SJCRH30 (cell line): ENCODE measurements at places on chromosomes 5 and 9.

DNA sequence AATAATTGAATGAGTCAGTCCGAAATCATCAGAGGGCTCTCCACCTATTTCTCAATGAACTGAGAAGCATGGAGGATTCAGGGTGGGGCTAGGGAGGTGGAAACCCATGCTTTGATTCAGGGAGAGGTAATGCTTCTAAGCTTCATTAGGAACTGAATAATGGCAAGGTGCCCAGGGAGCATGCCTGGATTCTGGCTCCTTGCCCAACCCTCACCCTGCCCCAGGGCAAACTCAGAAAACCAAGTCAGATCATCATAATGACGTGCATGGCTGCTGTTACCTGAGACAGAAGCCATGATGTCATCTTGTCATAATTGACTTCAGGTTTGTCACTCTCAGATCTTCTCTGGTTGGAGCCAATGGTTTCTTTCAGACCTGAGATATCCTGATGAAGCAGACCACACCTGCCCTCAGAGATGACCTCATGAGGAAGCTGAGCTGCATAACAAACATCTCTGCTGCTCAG, 199.6 kb downstream of the SYK start:
- DNase-seq: peak; percentile 24

DNA sequence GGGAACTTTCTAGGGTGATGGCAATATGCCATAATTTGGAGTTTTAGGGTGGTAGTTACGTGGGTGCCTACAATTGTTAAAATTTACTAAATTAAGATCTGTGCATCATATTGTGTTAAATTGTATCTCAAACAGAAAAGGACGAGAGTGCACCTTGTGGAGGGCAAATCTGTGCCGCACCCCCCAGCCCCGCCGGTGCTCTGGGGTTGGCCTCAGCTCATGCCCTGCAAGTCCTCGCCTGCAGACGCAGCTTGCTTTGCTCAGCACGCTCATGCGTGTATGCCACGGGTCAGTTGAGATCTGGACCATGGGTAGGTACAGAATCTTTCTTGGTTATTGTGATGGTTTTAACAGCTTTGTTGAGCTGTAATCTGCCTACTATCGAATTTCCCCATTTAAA, 33.7 kb upstream of the FCN1 start:
- DNase-seq: no peak

GRCh38 chr5:82522897-82523296, 244.7 kb upstream of the RPS23 start:
- peak; percentile 5 for DNase-seq

GRCh38 chr5:53569453-53569852, 9.0 kb downstream of the NDUFS4 start:
- no peak for DNase-seq

DNA sequence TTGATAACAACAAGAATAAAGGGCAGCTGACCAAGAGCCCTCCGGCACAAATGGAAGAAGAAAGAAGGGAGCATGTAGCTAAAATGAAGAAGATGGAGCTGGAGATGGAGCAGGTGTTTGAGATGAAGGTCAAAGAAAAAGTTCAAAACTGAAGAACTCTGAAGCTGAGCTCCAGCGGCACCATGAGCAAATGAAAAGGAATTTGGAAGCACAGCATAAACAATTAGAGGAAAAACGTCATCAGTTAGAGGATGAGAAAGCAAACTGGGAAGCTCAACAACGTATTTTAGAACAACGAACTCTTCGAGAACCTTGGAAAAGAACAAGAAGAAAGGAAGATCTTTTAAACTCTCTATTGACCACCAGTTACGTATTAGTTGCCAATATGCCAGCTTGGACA, 100.9 kb downstream of the GABBR2 start:
- DNase-seq: no peak

GRCh38 chr5:31366941-31367340, 165.0 kb downstream of the DROSHA start:
- DNase-seq: no peak

GRCh38 chr5:119397518-119398380, 41.9 kb downstream of the TNFAIP8 start:
- DNase-seq: no peak
